GM04503 (cell line): ENCODE measurements at places on chromosomes 1 and 21.

DNA sequence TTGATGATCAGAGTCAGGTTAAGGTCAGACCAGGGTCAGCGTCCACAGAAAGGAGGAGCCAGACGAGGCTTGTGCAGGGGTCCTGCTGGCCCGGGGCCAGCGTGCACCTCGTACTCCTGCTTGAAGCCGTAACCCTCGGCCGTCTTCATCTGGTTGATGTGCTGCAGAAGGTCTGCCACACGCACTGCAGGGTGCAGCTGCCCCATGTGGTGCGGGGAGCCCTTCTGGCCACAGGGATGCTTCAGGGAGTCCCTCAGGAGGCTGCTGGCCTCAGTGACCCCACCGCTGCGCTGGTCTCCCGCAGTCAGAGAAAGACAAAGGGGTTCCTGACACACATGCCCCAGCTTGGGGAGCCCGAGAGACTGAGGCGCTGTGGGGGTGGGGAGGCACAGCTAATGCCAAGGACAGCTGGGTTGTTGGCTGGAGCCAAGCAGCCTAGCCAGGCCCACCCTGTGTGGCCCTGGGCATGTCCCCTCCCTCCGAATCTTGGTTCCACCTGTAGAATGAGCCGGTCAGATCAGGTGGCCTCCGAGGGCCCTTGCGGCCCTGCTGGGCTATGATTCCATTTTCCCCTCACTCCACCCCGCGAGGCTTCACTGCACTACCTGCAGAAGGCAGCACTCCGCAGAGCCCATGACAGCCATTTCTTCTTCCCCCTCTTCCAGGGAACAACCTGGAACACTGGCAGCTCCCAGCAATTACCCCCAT is 251.9 kb downstream of the PTPRU start:
- DNase-seq, result no peak

DNA sequence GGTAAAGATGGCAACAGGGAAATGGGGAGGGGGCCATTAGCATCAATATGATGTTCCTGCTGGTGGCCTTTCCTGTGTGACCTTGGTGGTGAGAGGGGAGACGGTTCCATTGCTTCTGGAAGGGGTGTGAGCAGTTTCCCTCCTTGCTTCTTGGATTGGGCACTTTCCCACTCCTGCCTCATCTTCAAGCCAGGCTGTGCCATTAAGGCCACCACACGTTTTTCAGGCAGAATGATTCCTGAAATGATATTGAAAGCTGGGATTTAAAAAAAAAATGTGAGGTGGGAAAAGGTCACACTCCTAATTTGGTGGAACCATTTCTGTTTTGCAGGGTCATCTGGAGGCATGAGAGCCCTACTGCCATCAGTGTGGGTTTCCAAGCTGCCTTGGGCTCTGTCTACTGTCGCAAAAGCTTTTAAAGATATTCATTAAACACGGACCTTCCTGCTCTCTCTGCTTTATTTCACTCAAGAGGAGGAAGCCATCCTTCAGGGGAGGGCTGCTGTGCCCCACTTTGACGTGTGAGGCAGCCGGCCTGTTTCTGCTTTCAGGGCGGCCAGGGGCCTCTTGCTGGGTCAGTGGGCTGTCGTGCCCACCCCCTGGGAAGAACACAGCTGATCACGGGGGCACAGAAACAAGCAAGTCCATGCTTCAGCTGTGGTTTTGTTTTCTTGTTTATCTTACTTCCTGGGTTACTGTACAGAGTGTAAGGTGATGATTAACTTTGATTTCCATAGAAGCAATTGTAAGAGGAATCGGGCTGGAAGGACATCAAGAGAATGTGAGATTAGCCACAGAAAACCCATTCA is 8.0 kb downstream of the RIIAD1 start:
- no peak for DNase-seq

DNA sequence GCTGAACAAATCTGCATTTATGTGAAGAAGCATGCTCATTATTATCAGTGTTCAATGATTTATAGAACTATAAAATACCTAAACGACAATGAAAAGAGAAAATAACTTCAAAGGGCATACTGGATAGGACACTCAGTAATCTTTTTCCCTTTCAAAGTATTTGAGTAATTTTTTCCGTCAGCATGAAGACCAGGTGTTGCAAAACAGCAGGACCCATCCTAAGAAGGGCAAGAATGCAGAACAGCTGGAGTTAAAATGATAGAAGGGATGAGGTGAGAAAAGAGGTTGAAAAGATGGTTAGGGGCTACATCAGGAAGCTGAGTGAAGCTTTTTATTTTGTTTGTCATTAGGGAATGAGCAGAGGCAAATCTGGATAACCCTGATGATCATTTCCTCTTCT is 7.1 kb upstream of the RGS18 start:
- no peak for DNase-seq

GRCh38 chr1:97033949-97034348 is 312.4 kb downstream of the PTBP2 start:
- no peak for DNase-seq

DNA sequence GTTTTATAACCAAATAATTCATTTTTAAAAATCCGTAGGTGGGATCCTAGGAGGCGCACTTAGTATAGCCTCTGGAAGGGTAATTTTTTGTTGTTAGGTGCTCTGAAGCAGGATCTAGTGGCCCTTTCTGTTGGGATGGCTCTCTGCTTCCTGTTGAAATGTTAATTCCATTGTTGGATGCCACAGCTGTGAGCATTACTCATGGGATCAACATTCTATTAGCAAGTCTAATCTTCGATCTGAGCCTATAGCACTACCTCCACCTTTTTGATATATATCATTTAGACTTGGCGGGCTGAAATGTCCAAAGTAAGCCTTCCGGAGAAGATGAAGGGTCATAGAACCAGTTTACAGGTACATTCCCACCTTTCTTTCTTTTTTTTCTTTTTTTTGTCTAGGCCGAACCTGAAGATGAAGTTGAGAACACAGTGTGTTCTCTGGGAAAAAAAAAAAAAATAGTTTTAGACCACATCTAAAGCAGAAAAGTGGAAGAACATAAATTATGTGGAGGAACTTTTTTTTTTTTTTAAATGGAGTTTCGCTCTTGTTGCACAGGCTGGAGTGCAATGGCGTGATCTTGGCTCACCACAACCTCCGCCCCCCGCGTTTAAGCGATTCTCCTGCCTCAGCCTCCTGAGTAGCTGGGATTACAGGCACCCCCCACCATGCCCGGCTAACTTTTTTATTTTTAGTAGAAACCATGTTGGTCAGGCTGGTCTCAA is 1.4 kb downstream of the CXADR start:
- no peak for DNase-seq

GRCh38 chr1:88744142-88744541 is 60.1 kb downstream of the PKN2 start:
- DNase-seq, result no peak

- no peak for DNase-seq
These were observed 268.6 kb downstream of the SETD4 start for GRCh38 chr21:35791541-35792325.

GRCh38 chr1:45822644-45823043 is 19.2 kb downstream of the MAST2 start:
- no peak for DNase-seq

DNA sequence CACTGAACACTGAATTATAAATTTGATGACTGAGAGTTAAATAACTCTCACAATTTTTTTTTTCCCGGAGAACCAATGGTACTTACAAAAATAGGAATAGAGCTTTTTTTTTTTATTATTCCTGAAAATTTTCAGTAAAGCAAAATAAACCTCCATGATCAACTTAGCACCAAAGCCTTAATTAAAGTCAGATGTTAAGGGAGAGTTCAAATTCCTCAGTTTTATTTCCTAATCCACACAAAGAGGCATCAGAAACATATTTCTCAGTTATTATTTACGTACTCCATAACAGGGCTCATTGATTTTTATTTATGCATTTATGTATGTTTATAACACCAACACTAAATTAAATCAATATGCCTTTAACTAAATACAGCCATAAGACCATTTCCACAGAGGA is 55.5 kb downstream of the PLPPR5 start:
- DNase-seq, result no peak

GRCh38 chr1:117341123-117341522 is 26.1 kb upstream of the MAN1A2 start:
- no peak for DNase-seq

DNA sequence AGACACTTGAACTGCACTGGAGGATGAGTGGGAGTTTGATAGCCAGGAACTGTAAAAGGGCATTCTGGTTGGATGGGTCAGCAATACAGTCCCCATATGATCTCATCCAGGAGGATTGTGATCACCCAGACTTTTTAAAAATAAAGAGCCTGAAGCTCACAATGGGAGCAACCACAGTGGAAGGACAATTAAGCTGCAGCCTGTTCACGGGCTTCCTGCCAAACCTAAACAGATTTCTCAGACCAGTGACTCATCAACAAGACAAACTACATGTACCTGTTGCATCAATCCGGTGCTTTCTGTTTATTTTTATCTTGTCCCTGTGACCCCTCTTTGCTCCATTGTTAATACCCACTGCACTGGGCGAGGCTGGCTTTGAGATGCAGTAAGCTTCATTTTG is 52.3 kb downstream of the PAPPA2 start:
- peak; percentile 10 for DNase-seq

DNA sequence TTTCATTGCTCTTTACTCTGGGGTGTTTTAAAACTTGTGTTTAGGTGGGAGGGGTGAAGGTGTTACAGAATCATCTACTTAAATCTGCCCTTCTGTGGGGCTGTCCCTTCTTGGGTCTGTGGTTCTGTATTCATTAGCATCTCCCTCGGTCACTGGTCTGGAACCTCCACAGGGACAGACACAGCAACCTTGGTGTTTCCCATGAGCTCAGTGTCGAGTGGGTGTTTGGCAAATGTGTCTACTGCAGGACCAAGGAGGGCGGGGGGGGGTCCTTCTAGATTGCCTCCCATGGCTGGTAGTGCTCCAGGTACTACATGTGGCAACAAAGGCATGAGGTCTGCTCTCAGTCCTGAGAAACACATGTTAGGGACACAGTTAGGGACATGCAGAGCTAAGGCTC is 273.4 kb downstream of the PCP4 start:
- no peak for DNase-seq

- no peak for DNase-seq
These were observed 77.7 kb downstream of the GPR88 start for GRCh38 chr1:100615686-100616085.

- DNase-seq, result no peak
These were observed 522 bp downstream of the DISP3 start for GRCh38 chr1:11479375-11479979.

GRCh38 chr1:92957030-92957734 is 4.1 kb downstream of the DIPK1A start:
- DNase-seq, result no peak

DNA sequence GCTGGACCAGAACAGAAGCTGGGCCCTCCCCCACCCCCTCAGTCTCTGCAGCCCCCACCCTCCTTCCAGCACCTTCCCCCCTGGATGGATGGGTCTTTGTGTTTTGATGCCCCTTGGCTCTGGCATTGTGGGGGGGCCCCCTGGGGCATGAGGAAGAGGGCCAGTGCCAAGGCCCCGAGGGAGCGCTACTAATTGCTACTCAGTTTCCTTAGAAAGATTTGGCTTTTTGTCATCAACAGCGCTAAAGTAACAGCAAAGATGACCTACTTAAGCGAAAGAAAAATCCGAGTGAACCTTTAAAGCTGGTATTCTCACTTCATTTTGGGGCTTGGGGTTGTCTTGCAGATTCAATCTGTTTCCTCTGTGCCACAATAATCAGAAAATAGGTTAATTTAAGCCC is 63.5 kb downstream of the SKI start:
- DNase-seq, result no peak

GRCh38 chr1:168085401-168085872 is 51.3 kb downstream of the GPR161 start:
- no peak for DNase-seq

GRCh38 chr1:147625362-147625995 is 44.8 kb downstream of the ACP6 start:
- no peak for DNase-seq

DNA sequence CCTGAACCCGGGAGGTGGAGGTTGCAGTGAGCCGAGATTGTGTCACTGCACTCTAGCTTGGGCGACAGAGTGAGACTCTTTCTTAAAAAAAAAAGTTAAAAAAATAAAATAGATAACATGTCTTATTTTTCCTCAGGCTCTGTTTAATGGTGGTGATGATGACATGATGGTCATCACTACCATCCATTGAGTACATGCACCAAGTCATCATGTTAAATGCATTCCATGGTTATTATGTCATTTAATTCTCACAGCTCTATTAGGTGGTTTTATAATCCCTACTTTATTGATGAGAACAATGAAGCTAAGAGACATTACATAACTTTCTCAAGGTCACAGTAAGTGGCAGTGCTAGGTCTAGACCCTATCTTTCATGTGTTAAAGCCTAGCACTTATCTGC is 34.4 kb upstream of the MAB21L3 start:
- no peak for DNase-seq

- DNase-seq, result no peak
These were observed 7.3 kb upstream of the DEDD start for GRCh38 chr1:161139766-161140165.

DNA sequence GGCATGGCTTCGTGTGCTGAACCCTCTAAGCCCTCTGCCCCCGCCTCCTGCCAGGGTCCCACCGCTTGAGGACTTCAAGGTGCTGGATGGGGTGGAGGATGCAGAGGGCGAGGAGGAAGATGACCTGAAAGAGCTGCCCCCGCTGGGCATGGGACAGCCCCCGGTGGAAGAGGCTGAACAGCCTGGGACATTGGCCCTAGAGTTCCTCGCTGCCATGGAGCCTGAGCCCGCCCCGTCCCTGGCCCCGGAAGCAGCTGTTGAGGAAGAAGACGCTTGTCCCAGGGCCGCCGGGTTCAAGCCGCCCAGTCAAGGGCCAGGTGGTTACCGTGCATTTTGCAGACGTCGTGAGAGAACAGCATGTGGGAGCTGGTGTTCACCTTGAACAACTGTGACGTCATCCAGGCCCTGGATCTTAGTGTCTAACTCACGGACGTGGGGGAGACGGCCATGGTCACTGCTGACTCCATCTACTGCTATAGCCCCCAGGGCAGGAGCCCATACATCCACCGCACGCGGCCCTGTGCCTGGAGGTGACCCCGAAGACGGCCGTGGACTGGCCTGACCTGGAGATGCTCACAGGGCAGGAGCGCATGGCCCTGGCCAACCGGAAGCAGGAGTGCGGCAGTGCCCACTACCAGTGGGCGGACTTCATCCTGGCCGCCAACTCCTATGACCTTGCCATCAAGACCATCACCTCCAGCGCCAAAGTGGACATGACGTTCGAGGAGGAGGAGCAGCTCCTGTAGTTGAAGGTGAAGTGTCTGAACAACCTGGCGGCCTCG is 90.1 kb downstream of the PPP1R12B start:
- no peak for DNase-seq

DNA sequence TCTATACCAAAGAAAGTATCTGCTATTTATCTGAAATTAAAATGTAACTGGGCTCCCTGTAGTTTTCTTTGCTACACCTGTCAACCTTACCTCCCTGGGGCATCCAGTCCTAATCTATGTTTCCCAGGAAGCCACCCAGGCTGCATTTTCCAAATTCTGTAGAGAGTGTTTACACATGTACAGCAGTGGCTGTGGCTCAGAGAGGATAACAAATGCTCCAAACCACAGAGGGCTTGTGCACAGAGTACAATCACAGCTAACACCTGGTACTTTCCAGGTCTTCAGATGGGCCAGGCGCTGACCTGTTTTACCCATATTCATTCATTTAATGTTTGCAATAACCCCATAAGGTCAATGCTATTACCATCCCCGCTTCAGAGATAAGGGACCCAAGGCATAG is 146.5 kb upstream of the TNR start:
- DNase-seq, result no peak

GRCh38 chr21:36260802-36261201 is 59.2 kb upstream of the MORC3 start:
- DNase-seq, result no peak
